Activated CD8-positive, alpha-beta T cell treated with anti-CD3 and anti-CD28 coated beads for 36 hours (primary cell): ENCODE measurements at places on chromosomes 16 and 17. TPM values are rescaled to one million over a fixed set of nuclear protein-coding genes. Genes with fewer than 3 reads are reported as not detected.

DNA sequence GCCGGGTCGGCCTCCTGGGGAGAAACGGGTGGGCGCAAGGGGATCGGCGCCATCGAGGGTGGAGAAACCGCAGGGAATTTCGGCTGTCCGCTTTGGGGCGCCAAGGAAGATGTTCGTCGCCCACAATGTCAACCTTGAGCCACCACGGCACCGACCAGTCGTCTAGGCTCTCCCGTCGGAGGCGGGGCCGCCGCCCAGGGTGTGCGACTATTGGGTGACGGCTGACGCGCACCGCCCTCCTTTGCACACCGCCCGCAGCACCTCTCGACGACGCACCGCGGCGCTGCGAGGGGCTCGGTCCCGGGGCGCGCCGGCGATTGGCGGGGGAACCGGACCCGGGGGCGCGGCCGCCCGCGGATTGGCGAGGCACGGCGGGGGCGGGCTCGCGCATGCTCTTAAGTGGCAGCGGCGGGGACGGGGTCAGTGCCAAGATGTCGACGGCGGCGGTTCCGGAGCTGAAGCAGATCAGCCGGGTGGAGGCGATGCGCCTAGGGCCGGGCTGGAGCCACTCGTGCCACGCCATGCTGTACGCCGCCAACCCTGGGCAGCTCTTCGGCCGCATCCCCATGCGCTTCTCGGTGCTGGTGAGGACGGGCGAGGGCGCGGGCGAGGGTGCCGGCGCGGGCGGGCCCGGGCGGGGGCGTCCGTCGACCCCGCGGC lies at the start of gene NUDT16L1:
TSS of gene NUDT16L1 (plus strand) at position 267 of the 660 bp plus-strand sequence. CDS start at position 432, 165 bp downstream.
- peak; percentile 97 for DNase-seq
- H3K27me3 ChIP-seq: no peaks in the 10 kb centered on the region
- H3K36me3 ChIP-seq: no peaks in the 10 kb centered on the region
- H3K4me3 ChIP-seq: peak within 1 kb of the TSS; percentile 79
- peak within 1 kb of the TSS; percentile 83 for H3K27ac ChIP-seq

DNA sequence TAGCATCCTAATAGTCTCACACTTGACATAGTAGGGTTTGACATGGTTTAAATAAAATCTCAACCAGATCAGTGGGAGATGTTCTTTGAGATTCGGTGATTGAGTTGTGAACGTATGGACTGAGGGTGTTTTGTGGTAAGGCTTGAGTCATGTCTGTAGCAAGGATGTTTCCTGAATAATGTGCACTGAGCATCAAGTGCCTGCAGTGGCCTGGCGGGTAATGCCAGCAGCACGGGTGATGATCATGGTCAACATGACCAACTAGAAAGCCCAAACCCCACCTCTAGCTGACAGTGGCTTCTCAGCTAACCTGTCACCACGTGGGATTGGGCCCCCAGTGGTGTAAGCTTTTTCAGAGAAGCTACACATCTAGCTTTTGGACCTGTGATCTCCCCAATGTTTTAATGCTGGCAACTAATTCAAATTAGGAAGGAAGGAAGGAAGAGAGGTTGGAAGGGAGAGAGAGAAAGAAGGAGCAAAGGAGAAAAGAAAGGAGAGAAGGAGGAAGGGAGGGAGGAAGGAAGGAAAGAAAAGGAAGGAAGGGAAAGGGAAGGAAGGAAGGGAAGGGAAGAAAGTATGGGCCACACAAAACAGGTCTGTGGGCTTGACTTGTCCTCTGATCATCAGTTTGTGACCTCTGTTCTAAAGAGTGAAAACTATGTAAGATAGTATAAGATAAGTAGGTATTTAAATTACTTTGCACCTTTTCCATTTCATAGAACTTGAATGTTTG lies 55.4 kb downstream of the WWOX start:
- no peak for DNase-seq
- H3K27me3 ChIP-seq: no peaks in the 10 kb centered on the region
- H3K4me1 ChIP-seq: no peaks in the 10 kb centered on the region
- H3K27ac ChIP-seq: no peak overlapping the region
- no peak overlapping the region for H3K4me3 ChIP-seq

- peak overlapping the region; percentile 51 for H3K4me3 ChIP-seq
- peaks cover 22% of the 10 kb centered on the region for H3K36me3 ChIP-seq
- DNase-seq: no peak
- H3K27ac ChIP-seq: peak overlapping the region; percentile 81
- no peaks in the 10 kb centered on the region for H3K27me3 ChIP-seq
- H3K4me1 ChIP-seq: peaks cover 75% of the 10 kb centered on the region
These were observed 9.8 kb downstream of the NHERF1 start for GRCh38 chr17:74757931-74758847.

DNA sequence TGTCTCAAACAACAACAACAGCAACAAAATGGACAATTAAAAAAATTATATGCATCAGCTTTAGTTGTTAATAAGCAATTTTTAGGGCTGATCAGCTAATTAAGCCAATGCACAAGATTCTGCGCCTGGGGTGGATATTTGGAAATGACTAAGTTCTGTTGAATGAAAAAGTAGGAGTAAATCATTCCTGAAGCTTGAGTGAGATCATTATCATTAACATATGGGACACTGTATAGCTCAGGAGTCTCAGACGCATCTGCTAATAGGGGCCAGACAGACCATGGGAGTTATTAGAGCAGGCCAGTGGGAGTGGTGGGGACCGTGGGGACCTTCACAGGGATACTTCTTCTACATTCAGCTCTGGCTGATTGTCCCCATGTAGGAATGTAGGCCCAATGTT lies 22.8 kb downstream of the IRX5 start:
- no peaks in the 10 kb centered on the region for H3K4me1 ChIP-seq
- H3K27me3 ChIP-seq: peaks cover 18% of the 10 kb centered on the region

GRCh38 chr17:19712436-19713004 lies 3.9 kb downstream of the SLC47A2 start:
- no peaks in the 10 kb centered on the region for H3K4me1 ChIP-seq
- H3K27me3 ChIP-seq: no peaks in the 10 kb centered on the region
- no peak overlapping the region for H3K27ac ChIP-seq
- no peak for DNase-seq

DNA sequence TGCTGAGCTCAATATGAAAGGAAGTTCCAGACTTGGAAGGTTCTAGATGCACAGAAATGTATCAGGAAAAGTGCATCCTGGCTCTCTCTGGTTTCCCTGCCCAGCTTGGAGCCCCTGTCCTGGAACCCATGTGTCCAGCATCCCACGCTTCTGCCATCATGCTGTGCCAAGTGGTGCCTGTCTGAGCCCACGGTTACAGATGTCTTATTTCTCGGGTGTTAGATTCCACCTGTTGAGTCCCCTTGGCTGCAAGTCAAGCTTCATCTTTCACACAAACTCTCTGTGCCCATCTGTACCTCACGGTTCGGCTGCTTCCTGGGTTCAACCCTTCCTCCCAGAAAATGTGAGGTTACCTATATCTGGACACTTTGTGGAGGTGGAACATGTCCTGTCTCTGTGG lies 22.5 kb downstream of the OR1D5 start:
- no peak for DNase-seq
- peaks cover 3% of the 10 kb centered on the region for H3K4me1 ChIP-seq
- no peak overlapping the region for H3K4me3 ChIP-seq
- no peak overlapping the region for H3K27ac ChIP-seq
- H3K27me3 ChIP-seq: peaks cover 10% of the 10 kb centered on the region

- no peak overlapping the region for H3K4me3 ChIP-seq
- H3K36me3 ChIP-seq: no peaks in the 10 kb centered on the region
- H3K27me3 ChIP-seq: peaks cover 1% of the 10 kb centered on the region
- no peak for DNase-seq
These were observed 7.1 kb upstream of the LPCAT2 start for GRCh38 chr16:55501549-55502322.

- H3K27ac ChIP-seq: no peak overlapping the region
- DNase-seq: peak; percentile 14
- H3K4me3 ChIP-seq: peak overlapping the region; percentile 75
- peaks cover 1% of the 10 kb centered on the region for H3K36me3 ChIP-seq
- peaks cover 21% of the 10 kb centered on the region for H3K4me1 ChIP-seq
These were observed 3.8 kb downstream of the PMP22 start for GRCh38 chr17:15261258-15261801.

GRCh38 chr16:19831678-19832077 lies 53.0 kb downstream of the GPRC5B start:
- no peak overlapping the region for H3K27ac ChIP-seq
- no peak for DNase-seq
- H3K4me1 ChIP-seq: no peaks in the 10 kb centered on the region
- H3K36me3 ChIP-seq: no peaks in the 10 kb centered on the region

- H3K27ac ChIP-seq: peak overlapping the region; percentile 96
- H3K27me3 ChIP-seq: no peaks in the 10 kb centered on the region
- DNase-seq: peak; percentile 89
- peak overlapping the region; percentile 80 for H3K4me3 ChIP-seq
- H3K36me3 ChIP-seq: peaks cover 4% of the 10 kb centered on the region
These were observed 982 bp upstream of the NEURL4 start for GRCh38 chr17:7329997-7330637.

The WNK4 gene
- 0.65 TPM for total RNA-seq

The KRTAP2-2 gene
- not detected for total RNA-seq

The HSF4 gene
- 56.0 TPM for total RNA-seq

The FBXW10 gene
- total RNA-seq: not detected

The KATNIP gene
- total RNA-seq: 9.6 TPM

The IFT20 gene
- total RNA-seq: 16.7 TPM
